ENCODE measurements at places on chromosomes 16 and 17.
A peak's percentile ranks its signal among the peaks of the same experiment; 100 is the strongest.

- peak; percentile 42 for DNase-seq
Observed at GRCh38 chr16:3946604-3947180, 66.2 kb upstream of the CREBBP start.

DNA sequence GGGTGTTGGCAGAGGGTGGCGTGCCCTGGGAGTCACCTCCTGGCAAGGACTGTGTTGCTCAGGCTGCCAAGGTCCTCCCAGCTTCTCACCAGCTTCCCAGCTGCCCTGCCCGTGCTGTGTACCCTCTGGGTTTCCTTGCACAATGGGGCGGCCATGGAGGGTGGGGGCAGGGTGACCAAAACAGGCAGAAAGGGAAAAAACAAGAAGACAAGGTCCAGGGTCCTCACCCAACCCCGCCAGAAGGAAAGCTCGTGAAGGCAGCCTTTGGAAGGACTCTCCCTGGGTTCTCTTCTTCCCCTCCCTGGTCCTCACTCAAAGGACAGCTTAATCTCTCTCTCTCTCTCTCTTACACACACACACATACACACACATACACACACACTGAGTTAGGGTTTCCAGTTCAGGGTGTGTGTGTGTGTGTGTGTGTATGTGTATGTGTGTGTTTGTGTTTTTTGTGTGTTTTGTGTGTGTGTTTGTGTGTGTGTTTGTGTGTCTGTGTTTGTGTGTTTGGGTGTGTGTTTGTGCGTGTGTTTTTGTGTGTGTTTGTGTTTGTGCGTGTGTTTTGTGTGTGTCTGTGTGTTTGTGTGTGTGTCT lies 2.0 kb downstream of the SLC13A5 start:
- DNase-seq: peak; percentile 47

DNA sequence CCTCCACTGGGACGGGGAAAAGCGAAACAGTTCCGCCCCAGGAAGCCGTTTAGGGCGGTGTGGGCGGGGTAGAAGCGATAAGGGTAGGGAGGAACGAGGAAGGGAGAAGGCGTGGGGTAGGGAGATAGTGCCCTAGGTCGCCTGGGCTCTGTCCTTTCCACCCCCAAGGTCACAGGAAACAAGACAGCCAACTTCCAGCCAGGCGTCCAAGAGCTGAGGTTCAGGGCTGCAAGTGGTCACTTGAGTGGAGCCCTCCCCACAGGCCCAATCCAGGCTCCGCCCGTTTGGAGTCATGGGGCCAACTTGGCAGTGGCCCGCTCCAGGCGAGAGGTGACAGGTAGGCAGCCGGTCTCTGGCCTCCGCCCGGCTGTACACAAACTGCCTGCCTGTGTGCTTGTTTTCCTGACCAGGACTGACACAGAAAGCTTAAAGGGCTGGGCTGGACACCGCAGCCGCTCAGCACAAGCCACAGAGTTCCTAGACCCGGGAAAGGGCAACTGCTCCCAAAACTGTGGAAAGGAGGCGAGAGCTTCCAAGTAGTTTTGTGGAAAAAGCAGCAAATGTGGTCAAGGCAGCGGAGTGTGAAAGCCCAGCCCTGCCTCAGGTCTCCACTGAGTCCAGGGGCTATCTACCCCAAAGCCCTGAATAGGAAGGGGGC lies at the start of gene RILP:
TSS of gene RILP (minus strand) at position 23 of the 658 bp plus-strand sequence. CDS start 62 bp downstream, outside the sequence.
- peak; percentile 88 for DNase-seq

GRCh38 chr16:58047557-58048348 lies 22.2 kb downstream of the MMP15 start:
- peak; percentile 74 for DNase-seq

- no peak for DNase-seq
Observed at GRCh38 chr17:78127888-78128550, 536 bp downstream of the TMC6 start.

DNA sequence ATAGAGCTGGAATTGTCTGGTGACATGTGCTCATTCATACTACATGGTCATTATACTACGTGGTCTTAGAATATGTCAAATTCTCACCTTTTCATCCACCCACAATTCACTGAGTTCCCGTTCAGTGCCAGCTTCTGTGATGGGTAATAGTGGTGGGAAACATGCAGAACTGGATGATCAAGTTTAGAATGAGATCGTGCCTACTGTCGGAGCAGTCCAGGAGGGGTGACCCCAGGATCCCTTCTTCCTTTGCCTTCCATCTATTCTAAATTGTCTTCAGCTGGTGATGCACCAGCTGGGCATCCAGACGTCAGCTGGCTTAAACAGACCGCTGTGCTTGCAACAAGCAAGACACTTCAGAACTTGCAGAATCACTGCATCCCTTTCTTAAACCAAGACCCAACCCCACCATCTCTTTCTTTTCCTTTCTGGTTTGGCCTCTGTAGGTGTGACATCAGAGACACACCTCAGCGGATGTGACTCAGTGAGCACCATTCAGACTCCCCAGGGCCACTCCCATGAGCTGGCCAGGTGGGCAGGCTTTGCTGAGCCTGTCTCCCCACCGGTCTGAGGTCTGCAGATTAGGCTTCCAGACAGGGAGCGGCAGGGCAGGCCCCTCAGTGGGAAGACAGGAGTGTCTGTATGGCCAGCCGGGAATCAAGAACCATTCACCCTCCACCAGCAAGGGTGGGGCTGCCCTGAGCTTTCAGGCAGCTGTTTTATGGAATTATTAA lies 18.1 kb downstream of the C17orf100 start:
- peak; percentile 61 for DNase-seq

- DNase-seq: no peak
Observed at GRCh38 chr17:32803544-32803943, 73.4 kb downstream of the MYO1D start.

- peak; percentile 76 for DNase-seq
Observed at GRCh38 chr17:1137465-1137894, 42.3 kb downstream of the ABR start.

GRCh38 chr16:82628711-82629110 lies 1.9 kb downstream of the CDH13 start:
- DNase-seq: no peak

DNA sequence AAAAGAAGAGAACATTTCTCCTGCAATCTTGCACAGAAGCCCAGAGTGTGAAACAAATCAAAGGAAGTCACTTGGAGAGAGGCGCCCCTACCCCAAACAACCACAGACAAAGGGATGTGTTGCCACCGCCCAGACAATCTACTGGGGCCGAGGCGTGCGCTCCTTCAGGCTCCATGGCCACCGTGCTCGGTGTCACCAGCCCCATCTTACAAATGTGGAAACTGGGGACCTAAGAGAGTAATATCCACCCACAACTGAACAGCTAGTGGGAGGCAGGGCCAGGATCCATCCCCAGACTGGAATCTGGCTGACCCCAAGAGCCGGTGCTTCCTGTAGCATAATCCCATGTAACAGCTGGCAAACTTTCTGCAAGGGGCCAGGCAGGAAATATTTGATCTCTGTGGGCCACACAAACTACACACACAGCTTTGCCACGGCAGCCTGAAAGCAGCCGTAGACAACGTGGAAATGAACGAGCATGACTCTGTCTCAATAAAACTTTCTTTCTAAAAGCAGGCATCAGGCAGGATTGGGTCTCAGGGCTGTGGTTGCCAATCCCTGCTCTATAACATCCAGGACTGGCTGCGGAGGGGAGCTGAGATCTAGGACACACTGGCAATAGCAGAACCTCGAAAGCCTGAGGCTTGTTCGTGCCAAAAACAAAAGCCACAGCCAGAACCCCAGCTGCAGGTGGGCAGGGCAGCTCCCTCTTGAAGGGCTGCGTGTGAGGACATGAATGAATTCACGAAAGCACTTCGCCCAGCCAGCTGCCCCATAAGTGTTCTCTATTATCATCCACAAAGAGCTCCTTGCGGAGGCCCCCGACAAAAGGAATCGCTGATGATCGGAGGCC lies 26.6 kb upstream of the GINS2 start:
- DNase-seq: no peak

DNA sequence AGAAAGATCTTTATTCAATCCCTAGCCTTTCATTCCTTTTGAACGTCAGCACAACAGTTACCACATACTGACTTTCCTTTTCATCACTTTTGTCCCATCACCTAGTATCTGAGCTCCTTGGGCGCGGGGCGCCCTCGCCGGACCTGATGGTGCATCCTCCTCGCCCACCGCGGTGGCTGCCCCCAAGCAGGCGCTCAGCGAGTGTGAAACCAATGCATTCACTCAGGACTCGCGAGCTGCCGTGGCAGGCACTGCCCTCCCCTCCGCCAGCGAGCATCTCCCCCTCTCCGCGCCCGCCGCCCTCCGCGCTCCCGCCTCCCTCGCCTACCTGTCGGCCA lies 756 bp downstream of the KLHL11 start:
- peak; percentile 87 for DNase-seq

DNA sequence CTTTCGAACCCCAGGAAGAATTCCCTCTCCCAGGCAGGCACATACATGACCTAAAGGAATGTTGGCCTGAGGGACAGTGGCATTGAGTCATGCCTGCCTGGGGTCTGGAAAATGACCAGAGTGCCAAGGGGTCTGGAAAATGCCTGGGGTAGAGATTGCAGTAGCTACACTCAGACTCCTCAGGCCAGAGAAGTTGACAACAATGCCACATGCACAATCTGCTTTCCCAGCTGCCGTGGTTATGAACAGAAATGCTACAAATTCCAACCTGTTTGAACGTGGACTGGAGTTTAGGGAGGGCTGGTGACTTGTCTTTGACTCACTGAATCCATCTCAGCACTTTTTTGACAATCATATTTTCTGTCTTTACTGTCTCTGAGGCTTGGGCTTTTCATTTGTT lies 250.0 kb downstream of the ABCC12 start:
- DNase-seq: no peak

GRCh38 chr16:56915336-56916119 lies 16.4 kb upstream of the HERPUD1 start:
- DNase-seq: no peak

DNA sequence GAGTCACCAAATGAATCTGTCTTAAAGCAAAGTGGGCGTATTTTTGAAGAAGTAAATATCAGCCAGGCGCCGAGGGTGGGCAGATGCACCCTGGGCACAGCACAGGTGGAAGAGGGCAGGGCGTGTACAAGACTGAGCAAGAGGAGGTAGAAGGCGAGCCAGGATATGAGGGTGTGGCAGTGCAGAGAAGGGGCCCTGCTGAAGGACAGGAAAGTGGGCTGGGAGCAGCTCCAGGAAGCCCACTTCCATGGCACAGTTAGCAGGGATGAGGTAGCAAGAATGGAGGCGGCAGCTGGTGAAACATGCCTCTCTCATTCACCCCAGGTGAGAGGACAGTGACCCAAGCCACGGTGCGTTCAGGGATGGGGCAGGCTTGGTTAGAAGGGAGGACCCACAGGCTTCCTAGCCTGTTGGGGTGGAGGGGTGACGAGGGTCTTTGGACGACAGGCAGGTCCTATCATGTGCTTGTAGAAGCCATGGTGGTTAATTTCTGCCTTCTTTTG lies 149.3 kb downstream of the CLEC16A start:
- DNase-seq: no peak

GRCh38 chr16:4081521-4082021 lies 34.7 kb downstream of the ADCY9 start:
- DNase-seq: peak; percentile 45

GRCh38 chr16:48366165-48367093 lies 18.8 kb downstream of the SIAH1 start:
- DNase-seq: peak; percentile 72

- DNase-seq: no peak
Observed at GRCh38 chr16:30127993-30128392, 5.0 kb upstream of the MAPK3 start.

DNA sequence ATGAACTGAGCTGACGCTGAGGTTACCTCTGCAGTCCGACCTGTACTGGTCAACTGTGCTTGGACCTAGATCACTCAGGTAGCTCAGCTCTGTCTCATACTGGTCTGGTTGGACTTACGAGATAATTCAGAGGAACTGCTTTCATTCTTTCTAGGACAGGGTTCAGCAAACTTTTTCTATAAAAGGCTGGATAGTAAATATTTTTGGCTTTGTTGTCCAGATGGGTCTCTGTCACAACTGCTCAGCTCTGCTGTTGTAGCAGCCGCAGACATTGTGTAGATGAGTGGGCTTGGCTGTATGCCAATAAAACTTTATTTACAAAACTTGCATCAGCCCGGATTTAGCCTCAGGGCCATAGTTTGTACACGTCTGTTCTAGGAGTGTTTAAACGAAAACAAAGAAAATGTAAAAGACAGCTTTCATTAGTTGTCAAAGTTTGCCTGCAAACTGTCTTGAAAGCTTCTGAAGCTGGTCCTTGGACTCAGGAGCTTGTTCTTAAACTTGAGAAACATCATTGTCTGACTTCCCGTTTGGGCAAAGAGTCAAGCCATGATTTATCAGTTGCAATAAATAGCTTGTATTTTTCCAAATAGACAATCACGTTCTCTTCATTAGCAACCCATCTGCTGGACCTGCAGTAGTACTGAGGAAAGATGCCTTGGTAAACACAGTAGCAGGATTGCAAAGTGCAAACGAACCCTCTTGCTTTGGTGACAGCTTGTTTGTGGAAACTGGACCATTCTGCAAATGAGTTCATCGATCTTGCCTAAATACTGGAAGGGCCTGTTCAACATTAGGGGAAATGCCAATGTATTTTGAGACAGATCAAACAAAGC lies 253.4 kb downstream of the SNX29 start:
- DNase-seq: no peak

- no peak for DNase-seq
Observed at GRCh38 chr16:50859628-50860360, 117.9 kb downstream of the CYLD start.

DNA sequence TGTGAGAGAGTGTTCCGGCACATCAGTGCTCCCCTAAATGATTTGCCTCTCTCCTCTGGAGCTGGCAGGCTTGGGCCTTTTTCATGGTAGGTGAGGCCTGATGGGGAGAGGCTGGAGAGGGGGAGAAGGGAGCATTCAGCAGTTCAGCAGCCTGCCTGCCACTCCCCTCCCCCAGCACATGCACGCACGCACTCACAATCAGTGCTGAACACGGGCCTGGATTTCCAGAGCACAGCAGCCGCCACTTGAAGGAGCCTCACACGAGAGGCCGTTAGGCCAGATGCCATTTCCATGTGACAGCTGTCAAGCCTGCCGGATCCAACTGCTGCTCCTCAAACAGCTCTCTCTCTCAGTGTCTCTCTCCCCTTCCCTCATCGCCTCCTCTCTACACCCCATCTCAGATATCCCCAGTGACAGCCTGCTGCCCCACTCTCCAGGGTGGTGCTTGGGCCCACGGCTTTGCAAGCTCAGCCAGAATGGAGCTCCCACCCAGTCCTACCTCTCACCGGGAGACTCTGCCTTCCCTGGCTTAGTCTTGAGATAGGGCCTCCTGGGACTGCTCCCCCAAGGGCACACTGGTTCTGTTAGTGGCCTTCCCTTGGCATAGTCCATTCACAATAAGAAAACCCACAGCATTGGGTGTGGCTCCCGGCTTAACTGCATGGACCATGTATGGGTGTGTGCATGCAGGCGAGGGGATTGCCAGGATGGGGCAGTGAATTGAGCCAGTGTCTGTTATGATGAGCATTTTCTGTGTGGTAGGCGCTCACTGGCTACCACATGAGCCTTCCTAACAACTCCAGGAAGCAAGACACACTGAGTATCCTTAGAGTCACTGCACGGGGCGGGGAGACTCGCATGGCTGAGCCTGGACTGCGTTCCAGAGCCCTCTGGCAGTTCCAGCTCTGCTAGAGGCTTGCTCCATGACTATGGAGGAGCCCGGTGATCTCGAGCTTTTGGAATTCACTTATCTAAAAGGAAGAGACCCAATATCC lies 226.2 kb downstream of the CCDC182 start:
- peak; percentile 75 for DNase-seq

- no peak for DNase-seq
Observed at GRCh38 chr16:84810518-84811273, 9.1 kb upstream of the CRISPLD2 start.

All from endodermal cell (in vitro differentiated cells).